Activated T-cell treated with anti-CD3 and anti-CD28 coated beads, Interleukin-2, amount 50 U/mL, for 72 hours (primary cell): ENCODE measurements at places on chromosomes 11 and 22. TPM values are rescaled to one million over a fixed set of nuclear protein-coding genes. Genes with fewer than 3 reads are reported as not detected.

The ADAMTS8 gene
- total RNA-seq: not detected

The MMP11 gene
- total RNA-seq: 0.56 TPM

The APIP gene
- total RNA-seq: 30.9 TPM

The HBD gene
- total RNA-seq: 0.46 TPM

The KCNQ1OT1 gene
- total RNA-seq: 0.35 TPM

The RFPL1 gene
- not detected for total RNA-seq

The NPTXR gene
- total RNA-seq: 6.4 TPM

The OR4D5 gene
- total RNA-seq: not detected

The FAT3 gene
- total RNA-seq: not detected

The KIF18A gene
- total RNA-seq: 26.6 TPM

The DNAJB7 gene
- total RNA-seq: not detected

The MMP7 gene
- not detected for total RNA-seq

The HBB gene
- not detected for total RNA-seq

The SLC6A5 gene
- not detected for total RNA-seq

The PTPRCAP gene
- total RNA-seq: 94.5 TPM

The WBP2NL gene
- total RNA-seq: 3.9 TPM

The RIMBP3C gene
- total RNA-seq: 0.19 TPM

The TP53I11 gene
- 15.3 TPM for total RNA-seq

The MFRP gene
- not detected for total RNA-seq

The LARGE2 gene
- 0.90 TPM for total RNA-seq

The PANX2 gene
- 8.0 TPM for total RNA-seq

The C11orf52 gene
- not detected for total RNA-seq

The CRYBB2 gene
- not detected for total RNA-seq

The HEPHL1 gene
- not detected for total RNA-seq

The OR5L2 gene
- total RNA-seq: not detected

The HEPN1 gene
- not detected for total RNA-seq

The C22orf42 gene
- not detected for total RNA-seq

The C11orf91 gene
- not detected for total RNA-seq

The TYR gene
- not detected for total RNA-seq

The B4GALNT4 gene
- total RNA-seq: 2.7 TPM

The C11orf54 gene
- 36.2 TPM for total RNA-seq

The CASP5 gene
- not detected for total RNA-seq

The OR52E4 gene
- not detected for total RNA-seq

The OR51B4 gene
- total RNA-seq: not detected

The TCP11L1 gene
- total RNA-seq: 15.7 TPM

The B3GAT1 gene
- 0.05 TPM for total RNA-seq

The KDM4E gene
- not detected for total RNA-seq

The OR52A1 gene
- not detected for total RNA-seq

The GNB1L gene
- 20.5 TPM for total RNA-seq
